HepG2 (cell line): ENCODE measurements at places on chromosomes 2 and 18. TPM values are rescaled to one million over a fixed set of nuclear protein-coding genes. Genes with fewer than 3 reads are reported as not detected.
A peak's percentile ranks its signal among the peaks of the same experiment; 100 is the strongest.

Gene SERPINB4
- total RNA-seq = not detected in 2 replicates

Gene REL
- 7.0 and 9.7 TPM in 2 replicates for total RNA-seq

Gene CDKL4
- 0.29 and 0.48 TPM in 2 replicates for total RNA-seq

Gene GDF7
- total RNA-seq = 10.2 and 15.0 TPM in 2 replicates

Gene SF3B6
- total RNA-seq = 182 and 254 TPM in 2 replicates

Gene SLC23A3
- 0.38 TPM in 1 of 2 replicates, not detected in the other for total RNA-seq

Gene CYP27A1
- total RNA-seq = 106 and 157 TPM in 2 replicates

Gene UGT1A5
- total RNA-seq = not detected in 2 replicates

DNA sequence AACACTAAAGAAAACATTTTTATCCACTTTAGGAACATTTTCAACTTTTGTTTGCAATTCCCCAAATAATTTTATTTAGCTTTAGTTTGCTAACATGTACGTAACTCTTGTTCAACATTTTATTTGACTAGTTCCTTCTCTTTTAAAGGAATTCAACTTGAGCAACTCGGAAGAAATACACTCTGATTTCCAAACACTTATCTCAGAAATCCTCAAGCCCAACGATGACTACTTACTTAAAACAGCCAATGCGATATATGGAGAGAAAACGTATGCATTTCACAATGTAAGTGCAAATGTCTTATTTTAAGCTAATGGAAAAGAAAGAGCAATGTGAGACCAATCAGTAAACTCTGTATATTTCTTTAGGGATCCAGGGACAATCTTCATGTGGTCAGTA, 10.1 kb downstream of the SERPINB10 start:
- DNase-seq = no peak
- H3K4me1 ChIP-seq = no peaks in the 10 kb centered on the region
- H3K27ac ChIP-seq = no peak overlapping the region
- H3K27me3 ChIP-seq = no peaks in the 10 kb centered on the region; the same call in 1 of the 2 replicates

GRCh38 chr2:62163106-62163831, 32.6 kb upstream of the B3GNT2 start:
- DNase-seq = no peak
- peaks cover 5% of the 10 kb centered on the region; the same call in 1 of the 2 replicates for H3K4me1 ChIP-seq
- no peaks in the 10 kb centered on the region for H3K36me3 ChIP-seq
- no peaks in the 10 kb centered on the region; the same call in 1 of the 2 replicates for H3K27me3 ChIP-seq
- H3K4me3 ChIP-seq = no peak overlapping the region

DNA sequence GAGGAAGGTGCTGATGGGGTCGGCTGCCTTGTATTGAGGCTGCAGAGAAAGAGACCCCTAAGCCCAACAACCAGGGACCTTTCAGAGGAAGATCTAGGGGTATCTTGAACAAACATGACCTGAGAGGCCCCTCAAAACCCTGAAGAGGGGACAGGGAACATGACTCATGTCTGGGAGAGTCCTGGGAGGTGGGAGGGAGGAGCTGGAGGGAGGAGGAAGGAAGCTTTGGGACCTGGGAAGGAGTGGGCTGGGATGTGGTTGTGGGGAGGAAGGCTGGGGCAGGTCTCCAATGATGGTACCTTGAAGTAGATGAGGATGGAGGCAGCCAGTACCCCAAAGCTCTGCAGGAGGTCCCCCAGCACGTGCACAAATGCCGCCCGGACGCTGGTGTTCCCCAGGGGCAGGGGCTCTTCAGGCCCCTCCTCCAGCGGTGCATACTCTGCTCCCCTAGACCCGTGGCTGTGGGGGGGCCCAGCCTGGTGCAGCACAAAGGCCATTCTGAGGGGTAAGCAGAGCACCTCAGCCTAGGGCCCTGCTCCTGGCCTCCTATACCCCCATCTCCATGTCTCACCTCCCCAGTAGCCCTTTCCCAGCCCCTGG, 5.9 kb downstream of the SLC30A3 start:
- DNase-seq = no peak
- H3K36me3 ChIP-seq = no peaks in the 10 kb centered on the region
- no peaks in the 10 kb centered on the region for H3K4me1 ChIP-seq
- H3K4me3 ChIP-seq = no peak overlapping the region
- no peak overlapping the region for H3K27ac ChIP-seq
- H3K27me3 ChIP-seq = peaks cover 6% of the 10 kb centered on the region

DNA sequence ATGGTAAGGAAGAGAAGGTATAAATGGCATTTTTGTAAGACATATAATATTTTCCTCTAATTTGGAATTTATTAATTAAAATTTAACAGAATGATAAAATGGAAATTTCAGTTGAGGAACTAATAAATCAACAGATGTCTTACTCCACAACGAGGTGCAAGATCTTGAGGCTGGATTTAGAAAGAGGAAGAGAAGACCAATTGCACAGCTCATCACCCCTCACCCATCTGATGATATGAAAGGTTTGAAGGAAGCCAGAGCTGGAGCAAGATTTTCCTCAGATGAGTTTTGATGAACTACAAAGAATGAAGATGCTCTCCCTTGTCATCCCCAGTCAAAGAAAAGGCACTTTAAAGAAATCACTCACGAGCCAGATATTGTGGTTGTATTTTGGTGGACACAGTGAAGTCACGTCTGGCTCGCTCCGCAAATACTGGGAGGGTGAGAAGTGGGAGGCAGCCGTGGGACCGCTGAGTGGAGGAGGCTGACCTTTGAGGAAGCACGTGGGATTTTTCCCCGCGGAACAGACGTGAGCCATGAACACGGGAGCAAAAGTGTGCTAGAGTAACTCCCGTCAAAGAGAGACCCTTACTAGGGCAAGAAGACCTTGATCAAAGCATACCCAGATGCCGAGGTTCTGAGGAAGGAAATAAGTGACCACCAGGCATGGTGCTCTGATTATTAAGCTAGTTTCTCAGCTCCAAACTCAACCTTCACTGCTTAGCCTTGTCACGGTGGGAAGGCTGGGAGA, 511.4 kb downstream of the RNF144A start:
- H3K27ac ChIP-seq = no peak overlapping the region
- no peaks in the 10 kb centered on the region for H3K4me1 ChIP-seq
- DNase-seq = no peak

GRCh38 chr2:224032283-224032682, 6.8 kb downstream of the SERPINE2 start:
- no peaks in the 10 kb centered on the region; the same call in 1 of the 2 replicates for H3K27me3 ChIP-seq
- no peaks in the 10 kb centered on the region for H3K36me3 ChIP-seq
- DNase-seq = no peak
- no peak overlapping the region for H3K4me3 ChIP-seq
- H3K27ac ChIP-seq = no peak overlapping the region
- peaks cover 16% of the 10 kb centered on the region for H3K4me1 ChIP-seq

DNA sequence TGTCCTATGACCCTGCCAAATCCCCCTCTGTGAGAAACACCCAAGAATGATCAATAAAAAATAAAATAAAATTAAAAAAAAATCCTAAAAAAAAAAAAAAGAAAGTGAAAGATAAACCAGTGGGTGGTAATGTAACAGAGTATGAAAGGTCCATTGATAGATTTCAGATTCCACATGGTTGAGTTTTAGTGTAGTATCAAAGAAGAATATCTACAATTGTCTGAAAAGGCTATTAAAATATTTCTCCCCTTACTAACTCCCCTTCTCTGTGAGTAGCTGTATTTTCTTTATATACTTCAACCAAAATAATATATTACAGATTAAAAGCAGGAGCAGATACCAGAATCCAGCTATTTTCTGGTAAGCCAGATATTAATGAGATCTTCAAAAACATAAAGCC, 92.8 kb downstream of the SPRED2 start:
- H3K27me3 ChIP-seq = no peaks in the 10 kb centered on the region
- H3K27ac ChIP-seq = peak overlapping the region; percentile 25
- H3K4me1 ChIP-seq = no peaks in the 10 kb centered on the region; the same call in 1 of the 2 replicates
- H3K36me3 ChIP-seq = peaks cover 16% of the 10 kb centered on the region
- no peak overlapping the region for H3K4me3 ChIP-seq

- H3K4me1 ChIP-seq = no peaks in the 10 kb centered on the region
- H3K36me3 ChIP-seq = no peaks in the 10 kb centered on the region
- no peak overlapping the region for H3K4me3 ChIP-seq
- DNase-seq = no peak
These were observed 336.2 kb downstream of the EPHA4 start for GRCh38 chr2:221235941-221236340.

DNA sequence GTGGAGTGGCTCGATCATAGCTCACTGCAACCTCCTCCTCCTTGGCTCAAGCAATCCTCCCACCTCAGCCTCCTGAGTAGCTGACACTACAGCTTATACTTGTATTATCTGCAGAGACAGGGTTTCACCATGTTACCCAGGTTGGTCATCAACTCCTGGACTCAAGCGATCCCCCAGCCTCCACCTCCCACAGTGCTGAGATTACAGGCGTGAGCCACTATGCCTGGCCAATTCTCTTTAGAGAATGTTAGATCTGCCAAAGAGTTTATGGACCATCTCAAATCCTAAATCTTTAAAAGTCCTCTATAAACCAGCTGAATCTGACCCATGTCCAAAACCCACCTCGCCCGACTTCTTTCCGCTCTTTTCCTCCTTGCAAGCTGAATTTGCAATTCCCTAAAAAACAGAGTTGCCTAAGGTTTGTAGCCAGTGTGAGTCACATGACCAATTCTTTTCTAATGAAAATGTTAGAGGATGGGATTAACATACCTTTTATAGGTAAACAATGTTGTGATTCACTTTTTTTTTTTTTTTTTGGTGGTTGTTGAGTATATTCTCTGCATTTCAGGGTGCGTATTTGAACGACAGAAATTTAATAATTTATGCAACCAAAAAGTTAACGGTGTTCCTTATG, 2.4 kb upstream of the PMAIP1 start:
- H3K4me1 ChIP-seq = no peaks in the 10 kb centered on the region
- no peak overlapping the region for H3K27ac ChIP-seq
- H3K4me3 ChIP-seq = no peak overlapping the region
- H3K36me3 ChIP-seq = no peaks in the 10 kb centered on the region
- H3K27me3 ChIP-seq = 0 out of 3 replicates have a peak, but pooled peaks cover 3% of the 10 kb centered on the region

DNA sequence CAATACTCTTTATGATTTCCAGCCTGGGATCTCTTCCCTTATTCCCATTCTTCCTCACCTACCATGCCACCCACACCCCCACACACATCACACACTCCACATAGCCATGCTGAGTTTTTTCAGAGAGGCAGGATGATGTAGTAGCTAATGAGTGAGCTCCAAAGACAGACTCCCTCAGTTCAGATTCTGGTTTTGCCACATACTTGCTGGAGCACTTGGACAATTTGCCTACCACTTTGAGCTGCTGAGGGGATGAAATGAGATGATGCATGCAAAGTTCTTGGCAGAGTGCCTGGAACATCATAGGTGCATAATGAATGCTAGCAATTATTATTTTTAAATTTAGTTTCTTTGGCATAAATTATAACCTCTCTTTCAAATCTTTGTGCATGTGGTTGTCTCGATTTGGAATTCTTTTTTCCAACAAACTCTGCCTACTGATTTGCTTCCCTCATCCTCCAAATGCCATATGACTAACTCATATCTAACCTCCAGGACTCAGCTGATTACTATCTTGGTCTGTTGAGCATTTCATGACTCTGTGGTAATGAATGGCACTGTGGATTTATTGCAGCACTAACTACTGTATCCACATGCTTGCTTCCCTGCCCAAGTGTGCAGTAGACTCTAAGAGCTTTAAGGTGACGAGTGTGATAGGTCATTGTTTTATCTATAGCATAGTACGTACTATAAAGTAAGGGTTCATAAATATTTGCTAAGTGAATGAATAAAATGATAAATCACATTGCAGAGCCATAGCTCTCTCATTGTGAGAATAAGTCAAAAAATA, 99.1 kb downstream of the TACR1 start:
- H3K27ac ChIP-seq = no peak overlapping the region
- H3K36me3 ChIP-seq = no peaks in the 10 kb centered on the region
- H3K4me3 ChIP-seq = no peak overlapping the region
- no peak for DNase-seq
- H3K4me1 ChIP-seq = peaks cover 10% of the 10 kb centered on the region
- no peaks in the 10 kb centered on the region for H3K27me3 ChIP-seq

DNA sequence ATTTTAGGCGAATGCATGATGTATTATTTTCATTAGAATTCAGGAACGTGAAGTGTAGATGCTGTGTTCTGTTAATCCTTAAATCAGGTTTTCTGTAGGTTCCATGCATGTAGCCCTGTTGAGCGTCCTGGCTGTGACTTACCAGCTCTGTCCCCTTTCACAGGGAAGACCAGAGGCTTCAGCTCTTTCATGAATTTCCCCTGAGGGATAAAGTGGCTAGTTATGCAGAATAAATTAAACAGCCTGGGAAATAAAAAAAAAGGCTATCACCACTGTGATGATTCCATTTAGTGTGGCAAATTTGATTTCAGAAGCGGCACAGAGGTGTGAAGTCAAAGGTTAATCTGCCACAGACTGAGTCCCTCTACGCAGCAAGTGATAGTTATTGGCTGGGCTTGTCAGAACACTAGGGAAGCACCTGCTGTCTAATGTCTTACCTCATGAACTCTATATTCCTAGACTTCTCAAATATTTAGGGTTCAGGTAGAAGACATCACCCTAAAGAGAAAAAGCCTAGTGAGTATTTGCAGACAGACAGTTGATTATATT, 61.6 kb upstream of the LINC00305 start:
- no peak overlapping the region for H3K4me3 ChIP-seq
- DNase-seq = no peak
- no peaks in the 10 kb centered on the region for H3K27me3 ChIP-seq
- no peaks in the 10 kb centered on the region for H3K4me1 ChIP-seq
- no peak overlapping the region for H3K27ac ChIP-seq

DNA sequence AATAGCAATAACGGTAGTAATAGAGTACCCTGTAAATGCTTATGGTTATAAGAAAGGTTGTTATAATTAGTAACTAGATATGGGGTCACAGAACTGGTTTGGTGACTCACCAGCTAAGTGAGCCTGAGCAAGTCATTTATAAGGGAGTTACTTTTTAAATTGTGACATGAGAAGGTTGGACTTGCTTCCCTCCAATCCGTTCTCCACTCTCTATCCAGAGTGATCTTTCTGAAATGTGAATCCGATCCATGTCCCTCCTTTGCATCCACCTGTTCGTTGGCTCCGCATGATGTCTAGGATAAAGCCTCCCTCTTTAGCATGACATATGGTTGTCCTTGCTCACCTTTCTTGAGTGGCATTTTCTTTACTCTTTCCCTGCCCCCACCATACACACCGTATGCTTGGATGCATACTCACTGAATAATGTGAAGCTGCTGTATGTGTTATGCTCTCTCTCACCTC, 83.1 kb downstream of the CDC42EP3 start:
- no peaks in the 10 kb centered on the region for H3K4me1 ChIP-seq
- H3K36me3 ChIP-seq = no peaks in the 10 kb centered on the region
- no peaks in the 10 kb centered on the region; the same call in 1 of the 3 replicates for H3K27me3 ChIP-seq
- DNase-seq = no peak

- H3K27ac ChIP-seq = no peak overlapping the region
- peaks cover 28% of the 10 kb centered on the region for H3K27me3 ChIP-seq
- DNase-seq = peak; percentile 27
- H3K4me3 ChIP-seq = peak overlapping the region; percentile 77; the same call in 1 of the 2 replicates
- peaks cover 52% of the 10 kb centered on the region for H3K4me1 ChIP-seq
These were observed 1.1 kb upstream of the SNED1 start for GRCh38 chr2:240997141-240997855.

DNA sequence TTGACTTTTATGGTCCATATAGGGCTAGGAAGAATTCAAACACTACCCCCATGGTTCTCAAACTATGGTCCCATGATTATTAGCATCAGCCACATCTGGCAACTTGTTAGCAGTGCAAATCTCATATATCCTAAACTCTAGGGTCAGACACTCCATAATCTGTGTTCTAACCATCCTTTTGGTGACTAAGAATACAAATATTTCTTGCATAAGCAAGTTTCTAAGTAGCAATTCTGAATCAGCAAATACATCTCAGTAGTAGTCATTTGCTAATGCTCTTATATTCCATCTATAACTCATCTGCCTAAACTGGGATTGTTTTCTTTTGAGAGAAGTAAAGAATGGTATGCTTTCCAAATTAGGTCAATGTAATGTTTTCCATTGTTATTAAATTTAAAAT, 447.3 kb downstream of the TMX3 start:
- H3K4me3 ChIP-seq = no peak overlapping the region
- H3K36me3 ChIP-seq = no peaks in the 10 kb centered on the region
- H3K4me1 ChIP-seq = no peaks in the 10 kb centered on the region
- H3K27me3 ChIP-seq = no peaks in the 10 kb centered on the region
- no peak for DNase-seq
